ENCODE measurements at places on chromosomes 5 and 9.

DNA sequence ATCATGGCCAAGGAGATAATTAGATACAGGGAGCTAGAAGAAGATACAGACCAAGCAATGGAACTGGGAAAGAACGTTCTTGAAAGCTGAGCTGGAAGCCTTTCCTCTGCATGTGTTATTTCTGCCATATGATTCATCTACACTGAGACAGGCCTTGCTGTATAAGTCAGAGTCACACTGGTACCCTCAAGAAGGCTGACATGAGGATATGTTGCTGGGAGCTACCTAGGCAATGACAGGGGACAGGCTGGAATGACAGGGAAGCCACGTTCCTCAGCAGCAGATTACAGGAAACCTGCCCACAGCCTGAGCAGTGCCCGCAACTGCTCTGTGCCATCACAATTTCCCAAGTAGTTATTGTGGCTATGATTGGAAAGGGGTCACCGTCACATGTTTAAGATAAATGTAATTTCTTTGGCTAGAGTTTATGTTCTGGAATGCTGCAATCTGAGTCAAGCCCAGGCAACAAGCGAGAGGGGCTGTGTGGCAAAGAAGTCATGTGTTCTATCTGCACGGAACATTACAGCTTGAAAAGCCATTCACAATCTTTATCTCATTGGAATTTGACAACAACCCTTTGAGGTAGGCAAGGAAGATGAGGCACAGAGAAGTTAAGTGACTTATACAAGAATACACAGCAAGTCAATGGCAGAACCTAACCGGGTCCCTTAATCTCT lies 108.2 kb downstream of the TTLL11 start:
- no peak for DNase-seq

GRCh38 chr9:37455884-37456647 lies 9.2 kb downstream of the ZBTB5 start:
- DNase-seq, result no peak

GRCh38 chr5:160021831-160022446 lies 13.0 kb downstream of the TTC1 start:
- no peak for DNase-seq

GRCh38 chr5:151684690-151685361 lies 1.9 kb downstream of the SPARC start:
- DNase-seq, result no peak

- DNase-seq, result peak; percentile 53
These were observed 12.7 kb upstream of the TMEM174 start for GRCh38 chr5:73160239-73160671.

DNA sequence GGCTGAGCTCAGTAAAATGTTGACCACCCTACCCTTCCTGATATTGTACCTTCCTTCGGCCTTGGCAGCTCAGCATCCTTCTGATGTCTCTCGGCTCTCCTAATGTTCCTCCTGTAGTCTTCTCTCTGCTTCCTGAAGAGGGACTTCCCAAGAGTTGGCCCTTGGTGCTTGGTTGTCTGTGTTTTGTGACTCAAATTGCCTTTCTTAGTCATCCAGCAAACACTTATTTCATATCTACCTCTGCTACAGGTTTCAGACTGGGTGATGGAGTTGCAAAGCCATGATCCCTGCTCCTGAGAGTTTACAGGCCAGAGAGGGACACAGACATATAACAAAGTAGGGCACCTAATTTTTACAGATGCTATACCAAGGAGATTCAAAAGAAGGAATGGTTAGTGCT lies 70.1 kb downstream of the SV2C start:
- DNase-seq, result no peak

GRCh38 chr5:132313366-132313765 lies 19.2 kb downstream of the SLC22A4 start:
- DNase-seq, result no peak

DNA sequence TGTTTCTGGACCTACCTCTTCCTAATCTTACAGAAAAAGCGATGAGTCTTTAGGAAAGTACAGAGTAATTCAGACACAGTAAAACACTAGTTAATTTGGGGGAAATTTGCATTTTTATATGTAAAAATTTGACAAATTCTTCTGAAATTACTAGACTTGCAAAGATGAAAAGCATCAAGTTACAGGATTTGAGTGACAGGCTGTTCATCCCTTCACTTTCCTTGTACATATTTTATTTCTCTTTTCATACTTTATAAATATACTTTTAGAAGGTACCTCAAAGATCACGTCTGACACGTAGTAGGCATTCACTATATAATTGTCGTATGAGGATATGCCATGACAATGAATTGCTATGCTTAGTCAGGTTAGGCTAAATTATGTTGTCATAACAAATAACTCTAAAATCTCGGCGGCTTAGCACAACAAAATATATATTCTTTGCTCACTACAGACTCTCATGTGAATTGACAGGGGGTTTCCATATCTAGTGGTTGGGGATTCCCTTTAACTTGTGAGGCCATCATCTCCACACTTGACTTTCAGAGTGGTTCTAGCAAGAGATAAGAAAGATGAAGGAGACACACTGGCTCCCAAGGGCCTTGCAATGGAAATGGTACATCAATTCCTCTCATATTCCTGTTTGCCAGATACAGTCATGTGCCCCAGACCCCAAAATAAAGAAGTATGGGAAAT lies 154.1 kb upstream of the TUT7 start:
- DNase-seq, result no peak

Measured in SIG-M5 (cell line).